ENCODE measurements at places on chromosomes 16 and 17.

GRCh38 chr16:52912565-52913173, 140.0 kb downstream of the CHD9NB start:
- no peak for DNase-seq

- DNase-seq: no peak
Measured at GRCh38 chr17:8465759-8466158, 30.1 kb downstream of the NDEL1 start.

DNA sequence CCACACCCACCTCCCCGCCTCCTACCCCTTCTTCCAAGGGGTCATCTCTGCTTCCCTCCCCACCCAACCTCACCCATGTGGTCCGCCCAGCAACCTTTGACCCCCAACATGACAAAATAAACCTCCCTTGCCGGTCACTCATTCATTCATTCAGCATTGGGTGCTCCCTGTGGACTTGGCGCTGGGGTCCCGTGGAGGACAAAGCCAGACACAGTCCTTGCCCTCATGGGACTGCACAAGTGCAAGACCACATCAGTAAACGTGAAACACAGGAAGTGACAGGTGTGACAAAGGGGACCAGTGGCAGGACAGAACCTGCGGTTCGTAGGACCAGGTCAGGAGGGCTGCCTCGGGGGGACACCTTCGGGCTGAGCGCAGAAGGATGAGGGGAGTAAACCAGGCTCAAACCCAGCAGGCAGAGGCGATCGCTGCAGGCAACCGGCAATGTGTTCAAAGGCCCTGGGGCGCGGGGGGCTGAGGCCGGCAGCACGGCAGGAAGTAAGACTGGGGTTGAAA, 185.4 kb downstream of the SEC14L1 start:
- DNase-seq: no peak

DNA sequence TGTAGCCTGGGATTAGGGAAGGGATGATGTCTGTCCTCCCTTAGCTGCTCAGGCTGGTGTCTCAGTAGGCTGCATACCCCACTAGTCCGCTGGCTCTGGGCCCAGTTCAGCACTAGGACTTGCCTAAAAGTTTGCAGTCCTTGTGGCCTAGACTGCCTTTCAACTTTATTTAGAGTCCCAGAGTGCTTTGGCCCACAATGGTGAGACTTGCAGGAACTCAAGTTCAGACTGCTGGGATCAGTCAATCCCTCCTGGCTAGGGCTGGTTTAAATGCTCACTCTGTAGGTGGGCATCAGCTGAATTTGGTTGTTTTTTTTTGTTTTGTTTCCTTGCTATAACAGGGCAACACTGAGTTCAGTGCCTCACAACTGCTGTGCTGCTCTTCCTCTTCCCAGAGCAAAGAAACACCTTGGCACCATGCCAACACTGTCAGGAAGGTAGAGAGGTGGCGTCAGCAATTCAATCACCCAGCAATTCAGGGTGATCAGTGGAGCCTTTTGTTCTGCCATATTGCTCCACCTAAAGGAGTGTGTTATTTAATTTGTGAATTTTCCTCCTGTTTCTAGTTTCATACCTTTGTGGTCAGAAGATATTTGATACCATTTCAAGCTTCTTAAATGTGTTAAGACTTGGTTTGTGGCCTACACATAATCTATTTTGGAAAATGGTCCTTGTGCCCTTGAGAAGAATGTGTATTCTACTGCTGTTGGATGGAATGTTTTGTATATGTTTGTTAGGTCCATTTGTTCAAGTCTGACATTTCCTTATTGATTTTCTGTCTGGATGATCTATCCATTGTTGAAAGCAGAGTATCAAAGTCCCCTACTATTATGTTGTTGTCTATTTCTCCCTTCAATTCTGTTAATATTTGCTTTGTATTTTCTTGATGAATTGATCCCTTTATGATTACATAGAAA, 284.0 kb upstream of the PMFBP1 start:
- no peak for DNase-seq

DNA sequence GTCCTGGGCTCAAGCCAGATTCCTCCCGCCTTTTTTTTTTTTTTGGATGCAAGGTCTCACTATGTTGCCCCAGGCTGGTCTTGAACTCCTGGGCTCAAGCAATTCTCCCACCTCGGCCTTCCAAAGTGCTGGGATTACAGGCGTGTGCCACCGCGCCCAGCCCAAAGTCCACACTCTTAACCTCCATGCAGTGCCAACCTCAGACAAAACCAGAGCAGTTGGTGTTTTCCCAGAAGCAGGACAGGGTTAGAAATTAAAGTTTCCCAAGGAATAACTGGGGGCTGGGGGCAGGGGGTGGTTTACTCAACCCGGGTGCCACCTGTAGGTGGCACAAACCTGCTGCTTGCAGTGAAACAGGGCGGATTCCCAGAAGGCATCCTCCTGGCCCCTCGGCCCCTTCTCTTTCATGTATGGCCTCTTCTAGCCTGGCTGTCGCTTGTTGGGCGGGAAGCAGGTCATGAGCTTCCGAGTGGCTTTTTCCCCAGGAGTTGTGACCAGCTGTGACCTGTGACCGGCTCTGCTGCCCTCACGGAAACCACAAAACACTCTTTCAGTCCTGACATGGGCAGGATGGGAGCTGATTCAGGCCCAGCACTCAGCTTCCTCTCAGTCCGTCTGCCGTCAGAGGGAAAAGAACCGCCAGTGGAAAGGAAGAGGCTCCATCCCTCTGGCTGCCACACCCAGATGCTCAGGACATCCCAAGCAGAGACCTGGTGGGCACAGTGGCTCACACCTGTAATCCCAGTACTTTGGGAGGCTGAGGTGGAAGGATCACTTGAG, 25.6 kb upstream of the USP7 start:
- no peak for DNase-seq

- DNase-seq: no peak
Measured at GRCh38 chr16:59058250-59058649, 324.1 kb upstream of the GOT2 start.

GRCh38 chr16:66639091-66639885, 34.8 kb downstream of the CMTM3 start:
- no peak for DNase-seq

- DNase-seq: no peak
Measured at GRCh38 chr17:77287432-77288068, 146.8 kb downstream of the SEC14L1 start.

DNA sequence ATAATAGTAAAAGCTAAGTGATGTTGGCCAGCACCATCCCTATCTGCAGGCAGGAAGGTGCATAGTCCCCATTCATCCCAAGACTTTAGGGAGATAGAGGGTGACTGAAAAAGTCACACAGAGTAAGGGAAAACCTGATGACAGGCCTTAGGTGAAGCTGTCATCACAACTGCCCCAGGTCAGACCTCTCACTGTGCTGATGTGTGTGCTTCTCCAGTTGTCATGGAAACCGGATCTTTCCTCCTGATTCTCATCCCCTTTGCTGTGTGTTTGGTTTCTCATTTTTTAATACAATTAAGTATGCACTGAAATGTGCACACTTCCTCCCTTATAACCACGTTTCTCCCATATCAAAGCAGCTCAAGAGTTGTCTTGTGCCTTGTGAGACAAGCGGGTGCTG, 135.1 kb upstream of the ANKFN1 start:
- no peak for DNase-seq

- DNase-seq: peak; percentile 95
Measured at GRCh38 chr16:28531777-28532744, 6.7 kb downstream of the NUPR1 start.

- no peak for DNase-seq
Measured at GRCh38 chr16:48335961-48336360, 49.3 kb downstream of the SIAH1 start.
